ENCODE measurements at places on chromosomes 6 and 20. TPM values are rescaled to one million over a fixed set of nuclear protein-coding genes. Genes with fewer than 3 reads are reported as not detected.

- DNase-seq, result no peak
These were observed 344.7 kb downstream of the CDH4 start for GRCh38 chr20:61596687-61597330.

GRCh38 chr20:48765359-48765758 is 62.4 kb downstream of the PREX1 start:
- no peak for DNase-seq

The BANF2 gene
- 4.0 TPM for total RNA-seq

The SUMO4 gene
- total RNA-seq, result not detected

- DNase-seq, result no peak
These were observed 39.6 kb upstream of the CMTR1 start for GRCh38 chr6:37393381-37393929.

GRCh38 chr6:30500421-30501355 is 11.4 kb downstream of the HLA-E start:
- no peak for DNase-seq

DNA sequence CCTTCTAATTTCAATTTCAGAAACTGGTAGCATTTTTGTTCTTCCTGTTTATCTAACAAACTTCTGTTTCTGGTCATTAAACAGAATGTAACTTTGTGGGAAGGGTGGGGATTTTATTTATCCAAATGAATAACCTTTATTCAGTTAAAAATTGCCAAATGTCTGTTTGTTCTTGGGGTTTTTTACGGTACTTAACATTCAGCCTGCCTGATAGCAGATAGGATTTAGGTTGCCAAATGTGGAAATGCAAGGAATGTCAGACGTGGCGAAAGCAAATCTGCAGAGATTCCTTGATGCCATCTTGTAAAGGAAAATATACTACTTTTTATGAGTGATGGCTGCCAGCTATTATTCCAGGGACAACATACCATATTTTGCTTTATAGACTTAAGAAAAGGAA is 95.7 kb downstream of the LYRM2 start:
- no peak for DNase-seq
